PC-9 (cell line): ENCODE measurements at places on chromosomes 1 and 21.
A peak's percentile ranks its signal among the peaks of the same experiment; 100 is the strongest.

- DNase-seq: no peak
These were observed 36.1 kb downstream of the ST6GALNAC3 start for GRCh38 chr1:76110666-76111065.

GRCh38 chr1:168832661-168833060, 103.7 kb upstream of the DPT start:
- DNase-seq: no peak

- DNase-seq: no peak
These were observed 98.8 kb downstream of the GLIS1 start for GRCh38 chr1:53639996-53640700.

- no peak for DNase-seq
These were observed 24.5 kb downstream of the KIAA0319L start for GRCh38 chr1:35532497-35533223.

DNA sequence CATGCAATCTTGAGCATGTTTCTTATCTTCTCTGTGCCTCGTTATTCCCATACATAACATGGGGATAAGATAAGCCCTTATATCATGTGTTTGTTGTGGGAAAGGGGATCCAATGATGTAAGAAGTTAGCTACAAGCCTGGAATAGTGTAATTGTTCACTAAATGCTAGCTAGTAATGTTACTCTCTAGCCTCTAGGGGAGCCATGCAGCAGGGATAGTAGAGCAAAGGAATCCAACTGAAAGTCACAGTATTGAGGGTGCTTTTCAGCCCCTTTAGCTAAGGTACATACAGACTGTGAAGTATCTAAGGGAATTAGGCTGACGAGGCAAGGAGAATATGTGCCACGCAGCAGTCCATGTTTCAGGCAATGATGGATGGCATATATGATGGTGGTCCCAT, 46.9 kb downstream of the IL23R start:
- no peak for DNase-seq

- no peak for DNase-seq
These were observed 60.6 kb downstream of the NFIA start for GRCh38 chr1:61142726-61143500.

- no peak for DNase-seq
These were observed 120.6 kb downstream of the MAB21L3 start for GRCh38 chr1:116231752-116232151.

DNA sequence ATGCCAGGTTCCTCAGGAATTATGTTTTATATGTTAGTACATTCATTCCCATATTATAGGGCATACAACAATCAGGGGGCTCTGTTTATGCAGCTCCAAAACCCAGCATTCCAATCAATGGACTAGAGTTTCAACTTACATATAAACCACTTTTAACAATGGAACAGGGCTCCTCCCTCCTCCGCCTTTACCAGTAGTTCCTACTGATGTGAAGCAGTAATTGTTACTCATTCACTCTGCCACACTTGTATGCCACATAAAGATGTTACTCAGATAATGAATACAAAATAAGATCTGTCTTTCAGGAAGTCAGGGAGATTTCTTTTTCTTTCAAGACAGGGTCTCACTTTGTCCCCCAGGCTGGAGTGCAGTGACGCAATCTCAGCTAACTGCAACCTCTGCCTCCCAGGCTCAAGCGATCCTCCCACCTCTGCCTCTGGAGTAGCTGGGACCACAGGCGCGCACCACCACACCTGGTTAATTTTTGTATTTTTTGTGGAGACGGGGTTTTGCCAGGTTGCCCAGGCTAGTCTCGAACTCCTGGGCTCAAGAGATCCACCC, 17.1 kb downstream of the ZNF281 start:
- no peak for DNase-seq

DNA sequence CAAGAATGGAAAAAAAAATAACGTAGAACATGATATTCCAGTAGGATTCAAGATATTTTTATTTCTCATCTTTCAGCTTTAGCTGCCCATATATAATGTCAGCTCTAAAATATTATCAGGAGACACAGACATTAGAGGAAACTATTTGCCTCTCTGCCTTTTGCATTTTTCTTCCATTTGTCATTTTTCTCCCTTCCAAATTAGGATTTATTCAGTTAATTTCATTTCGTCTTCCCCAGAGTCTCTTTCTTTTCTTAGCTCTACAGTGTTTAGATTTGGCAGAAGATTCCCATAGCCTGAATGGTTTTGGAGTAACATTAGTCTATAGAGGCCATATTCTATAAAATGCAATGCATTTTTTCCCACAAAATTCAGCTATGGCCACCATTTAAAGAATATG, 5.1 kb upstream of the ENAH start:
- DNase-seq: no peak

DNA sequence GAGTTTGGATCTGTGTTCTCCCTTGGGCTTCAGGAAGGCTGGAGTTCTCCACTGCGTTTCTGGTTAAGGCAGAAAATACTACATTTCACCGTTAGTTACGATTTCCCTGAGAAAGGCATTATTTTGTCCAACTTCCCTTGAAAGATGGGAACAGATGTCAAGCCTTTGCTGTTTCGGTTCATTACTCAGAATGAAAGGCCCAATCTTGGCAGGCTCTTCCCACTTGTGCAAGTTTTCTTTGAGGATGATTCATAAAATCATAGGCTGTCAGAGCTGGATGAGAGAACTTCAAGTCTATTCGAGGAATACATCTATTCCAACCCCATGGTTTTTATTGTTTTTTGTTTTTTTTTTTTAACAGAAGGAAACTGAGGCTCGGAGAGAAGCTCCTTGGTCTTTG, 205.2 kb downstream of the GRIK3 start:
- no peak for DNase-seq

- DNase-seq: no peak
These were observed 292.1 kb upstream of the VAMP3 start for GRCh38 chr1:7478809-7479499.

GRCh38 chr1:19206947-19207346, 3.1 kb downstream of the UBR4 start:
- no peak for DNase-seq

- no peak for DNase-seq
These were observed 82.4 kb upstream of the BCL10 start for GRCh38 chr1:85358702-85359438.

- no peak for DNase-seq
These were observed 218.2 kb downstream of the TNR start for GRCh38 chr1:175525222-175525621.

DNA sequence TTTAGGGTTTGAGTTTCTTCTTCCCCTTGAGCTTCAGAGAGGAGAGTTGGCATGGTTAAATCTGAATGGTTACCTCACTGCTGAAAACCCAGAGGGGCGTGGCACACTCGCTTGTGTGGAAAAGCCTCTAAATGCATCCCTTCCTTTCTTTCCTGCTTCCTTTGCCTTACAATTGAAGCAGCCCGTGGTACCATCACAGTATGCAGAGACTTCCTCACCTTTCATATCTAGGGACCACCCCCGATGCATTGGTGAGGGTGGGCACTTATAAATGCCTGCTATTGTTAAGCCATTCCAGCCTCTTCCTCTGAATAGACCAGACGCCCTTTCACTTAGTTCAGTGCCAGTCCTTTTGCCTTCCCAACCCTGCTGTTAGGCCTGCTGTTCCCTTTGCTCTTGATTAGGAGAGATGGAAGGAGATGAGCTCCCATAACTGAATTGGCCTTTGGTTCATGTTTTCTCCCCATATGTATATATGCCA, 21.9 kb upstream of the LAX1 start:
- DNase-seq: no peak

GRCh38 chr1:212586206-212587015, 22.1 kb upstream of the ATF3 start:
- no peak for DNase-seq

- DNase-seq: no peak
These were observed 25.1 kb upstream of the MROH9 start for GRCh38 chr1:170910273-170910672.

- no peak for DNase-seq
These were observed 40.4 kb downstream of the SKI start for GRCh38 chr1:2268285-2269056.

GRCh38 chr1:245952383-245953026, 554.6 kb downstream of the SMYD3 start:
- no peak for DNase-seq

DNA sequence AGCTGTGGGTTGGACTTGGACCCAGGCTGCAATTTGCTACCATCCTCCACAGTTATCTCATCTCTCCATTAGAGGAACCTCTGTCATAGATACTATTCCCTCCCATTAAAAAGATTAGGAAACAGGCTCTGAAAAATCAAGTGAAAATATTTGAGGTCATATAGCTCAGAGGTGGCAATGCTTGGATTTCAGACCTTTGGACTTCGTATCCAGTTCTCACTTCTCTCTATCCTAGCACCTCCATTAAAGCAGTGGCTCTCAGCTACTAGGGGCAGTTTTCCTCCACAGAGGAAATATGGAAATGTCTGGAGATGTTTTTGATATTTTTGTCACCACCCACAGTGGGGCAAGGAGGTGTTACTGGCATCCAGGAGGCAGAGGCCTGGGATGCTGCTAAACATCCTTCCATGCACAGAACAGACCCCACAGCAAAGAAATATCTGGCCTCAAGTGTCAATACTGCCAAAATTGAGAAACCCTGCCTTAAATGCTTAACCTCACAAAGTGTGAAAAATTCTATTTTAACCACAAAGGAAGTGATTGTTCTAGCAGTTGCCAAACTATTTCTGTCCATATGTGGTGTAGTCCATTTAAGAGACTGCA, 54.1 kb downstream of the C8A start:
- no peak for DNase-seq

GRCh38 chr1:160069460-160070231, at the start of gene KCNJ10:
Gene KCNJ10 (minus strand): TSS chr1:160070160. CDS start chr1:160042532, 27,628 bp downstream.
- DNase-seq: no peak

- no peak for DNase-seq
These were observed 25.0 kb downstream of the GIPC2 start for GRCh38 chr1:78070758-78071157.

DNA sequence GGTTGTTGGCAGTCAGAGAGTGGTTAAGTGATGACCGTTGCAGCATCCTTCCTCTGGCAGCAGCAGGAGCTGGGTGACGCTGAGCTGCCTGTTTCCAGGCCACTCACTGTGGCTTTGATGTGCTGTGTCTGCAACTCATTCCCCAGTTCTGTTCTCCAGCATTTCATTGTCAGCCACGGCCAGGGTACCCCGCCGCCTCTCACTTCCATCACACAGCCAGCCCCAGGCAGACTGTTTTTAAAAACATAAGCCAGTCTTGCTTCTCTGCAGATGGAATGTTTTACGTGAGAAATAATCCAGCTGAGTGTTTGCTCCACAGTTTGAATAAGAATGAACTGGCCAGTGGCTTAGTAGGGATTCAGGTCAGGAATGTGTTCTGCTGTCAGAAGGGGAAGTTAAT, 21.5 kb upstream of the ST6GALNAC3 start:
- DNase-seq: no peak

DNA sequence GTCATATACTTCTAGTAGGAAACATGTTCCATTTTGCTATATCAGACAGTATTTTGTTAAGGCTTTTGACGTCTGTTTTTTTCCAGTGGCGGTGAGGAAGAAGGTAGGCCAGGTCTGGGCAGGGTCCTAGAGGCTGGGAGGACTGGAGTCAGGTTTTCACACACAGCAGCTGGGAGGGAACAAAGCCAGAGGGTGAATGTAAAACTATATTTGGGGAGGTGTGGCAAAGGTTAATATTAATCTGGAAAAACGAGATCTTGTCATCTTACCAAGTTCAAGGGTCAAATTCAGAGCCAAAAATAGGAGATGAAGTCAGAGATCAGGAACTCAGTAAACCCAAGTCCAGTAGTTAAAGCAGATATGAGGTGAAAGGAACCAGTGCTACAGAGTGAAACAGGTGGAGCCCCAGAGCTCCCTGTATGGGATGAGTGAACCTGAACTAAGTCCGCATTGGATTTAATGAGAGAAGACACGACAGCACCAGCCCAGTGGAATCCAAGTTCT, 10.7 kb upstream of the OTUD7B start:
- peak; percentile 94 for DNase-seq

GRCh38 chr1:78340006-78340405, 150.8 kb upstream of the PTGFR start:
- DNase-seq: no peak

GRCh38 chr1:182003953-182004586, 57.4 kb downstream of the ZNF648 start:
- no peak for DNase-seq

DNA sequence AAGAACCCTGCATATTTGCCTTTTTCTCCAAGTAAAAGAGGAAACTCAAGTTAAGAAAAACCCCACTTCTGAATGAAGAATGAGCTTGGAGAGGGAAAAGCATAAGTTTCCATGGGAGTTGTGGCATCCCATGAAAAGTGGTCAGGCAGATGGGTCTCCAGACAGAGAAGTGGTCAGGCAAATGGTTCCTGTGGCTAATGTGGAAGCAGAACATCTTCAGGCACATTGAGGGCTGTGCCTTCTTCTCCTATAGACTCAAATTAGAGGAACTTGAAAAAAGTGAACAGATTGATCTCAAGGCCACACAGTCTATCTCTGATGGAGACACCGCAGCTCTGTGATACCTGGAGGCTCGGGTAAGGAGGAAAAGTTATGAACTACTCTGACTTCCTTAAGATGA, 55.7 kb upstream of the KIRREL1 start:
- DNase-seq: no peak

- no peak for DNase-seq
These were observed 86.6 kb upstream of the ERRFI1 start for GRCh38 chr1:8112611-8113261.

DNA sequence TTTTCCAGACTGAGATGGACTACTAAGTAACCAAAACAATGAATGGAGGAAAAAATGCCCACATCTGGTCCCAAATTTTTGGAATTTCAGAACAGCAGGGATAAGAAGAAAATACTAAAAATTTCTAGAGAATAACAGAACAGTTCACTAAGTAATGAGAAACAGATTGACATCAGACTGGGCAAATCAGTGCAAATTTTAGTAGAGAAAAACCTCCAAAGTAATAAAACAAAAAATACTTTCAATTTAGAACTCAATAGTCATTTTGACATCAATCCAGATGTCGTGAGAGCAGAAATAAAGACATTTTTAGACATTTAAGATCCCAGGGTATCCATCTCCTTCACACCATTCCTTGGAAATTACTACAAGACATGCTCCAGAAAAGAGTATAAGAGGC, 39.3 kb downstream of the CRP start:
- no peak for DNase-seq

GRCh38 chr21:15722591-15723324, 7.0 kb upstream of the USP25 start:
- DNase-seq: peak; percentile 8

DNA sequence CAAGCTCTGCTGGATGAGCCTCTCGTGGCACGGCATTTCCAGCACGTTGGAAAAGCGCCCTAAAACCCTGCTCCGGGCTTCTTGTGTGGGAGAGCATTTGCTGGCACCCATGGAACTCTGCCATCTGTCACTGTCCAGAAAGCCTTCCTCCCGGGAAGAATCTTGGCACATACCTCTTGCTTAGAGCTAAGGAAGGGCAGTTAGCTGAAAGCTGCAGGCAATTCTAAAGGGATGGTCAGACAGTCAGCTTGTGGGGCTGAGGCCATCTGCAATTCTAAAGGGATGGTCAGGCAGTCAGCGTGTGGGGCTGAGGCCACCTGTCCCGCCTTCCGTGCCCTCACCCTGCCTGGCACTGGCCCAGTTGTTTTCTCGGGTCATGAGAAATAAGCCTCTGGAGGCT, 139.0 kb upstream of the TMEM51 start:
- DNase-seq: no peak
